ENCODE measurements at places on chromosomes 5 and 9. TPM values are rescaled to one million over a fixed set of nuclear protein-coding genes. Genes with fewer than 3 reads are reported as not detected.
A peak's percentile ranks its signal among the peaks of the same experiment; 100 is the strongest.

DNA sequence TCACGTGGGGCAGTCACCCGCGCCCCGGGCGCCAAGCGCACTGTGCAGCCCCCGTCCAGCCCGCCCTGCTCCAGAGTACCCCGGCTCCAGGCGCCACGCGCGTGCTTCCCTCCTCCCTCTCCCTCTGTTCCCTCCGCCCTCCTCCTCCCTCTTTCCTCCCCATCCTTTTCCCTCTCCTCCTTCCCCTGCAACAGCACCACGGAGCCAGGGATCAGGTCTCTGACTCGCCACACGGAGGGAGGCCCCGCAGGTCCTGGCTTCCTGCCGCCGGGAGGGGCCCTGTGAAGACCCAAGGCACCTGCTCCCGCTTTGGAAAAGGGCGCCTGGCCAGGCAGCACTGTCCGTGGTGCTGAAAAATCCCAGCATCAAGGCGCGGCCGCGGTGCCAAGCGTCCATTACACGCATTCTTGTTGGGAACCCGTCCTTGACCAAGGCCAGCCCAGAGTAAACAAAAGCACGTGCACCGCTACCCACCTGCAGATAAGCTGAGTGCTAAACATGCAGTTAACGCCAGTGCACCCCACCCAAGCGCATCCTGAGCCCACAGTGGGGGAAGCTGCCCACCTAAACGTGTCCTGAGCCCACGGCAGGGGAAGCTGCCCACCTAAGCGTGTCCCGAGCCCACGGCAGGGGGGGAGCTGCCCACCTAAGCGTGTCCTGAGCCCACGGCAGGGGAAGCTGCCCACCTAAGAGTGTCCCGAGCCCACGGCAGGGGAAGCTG lies 21.7 kb downstream of the SLC6A18 start:
- DNase-seq = no peak

GRCh38 chr5:116632890-116633289 lies 58.3 kb upstream of the SEMA6A start:
- DNase-seq = no peak

GRCh38 chr9:98925956-98926355 lies 17.8 kb upstream of the COL15A1 start:
- DNase-seq = peak; percentile 66

DNA sequence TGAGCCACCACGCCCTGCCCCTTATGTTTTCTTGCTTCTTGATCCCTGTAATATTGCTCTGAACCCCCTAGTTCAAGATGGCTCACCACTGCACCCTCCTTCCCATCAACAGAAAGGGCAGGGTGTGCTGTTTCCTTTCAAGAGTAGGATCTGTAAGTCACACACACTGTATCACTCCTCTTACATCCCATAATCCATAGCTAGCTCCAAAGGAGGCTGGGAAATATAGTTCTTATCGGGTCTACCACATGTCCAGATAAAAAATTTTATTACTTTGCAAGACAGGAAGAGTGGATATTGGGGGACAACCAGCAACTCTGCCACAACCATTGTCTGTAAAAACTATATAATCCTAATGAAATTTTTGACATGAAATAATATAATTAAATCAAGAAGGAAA lies 79.6 kb downstream of the C9orf50 start:
- DNase-seq = no peak

DNA sequence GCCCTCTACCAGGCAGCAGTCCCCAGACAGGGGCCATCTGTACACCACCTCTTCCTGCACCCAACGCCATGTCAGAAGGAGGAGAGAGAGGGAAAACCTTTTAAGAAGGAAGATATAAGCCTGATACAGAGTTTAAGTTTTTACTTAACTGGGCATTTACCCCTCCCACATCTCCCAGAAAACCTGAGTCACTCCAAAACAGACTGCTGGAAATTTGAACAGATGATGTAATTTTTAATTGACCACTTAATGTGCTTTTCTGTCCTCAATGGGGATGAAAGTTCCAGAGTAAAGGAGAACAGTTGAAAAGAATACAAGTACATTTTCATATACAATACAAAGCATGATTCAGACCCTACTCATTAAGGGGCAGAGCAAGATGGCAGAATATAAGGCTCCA lies 63.9 kb downstream of the TTC39B start:
- peak; percentile 55 for DNase-seq

The GFI1B gene
- not detected for total RNA-seq

The DAPK1 gene
- total RNA-seq = under 0.01 TPM
